ENCODE measurements at places on chromosomes 3 and 15.
A peak's percentile ranks its signal among the peaks of the same experiment; 100 is the strongest.

- DNase-seq, result peak; percentile 24
- H3K4me3 ChIP-seq, result peak overlapping the region; percentile 92
- peaks cover 3% of the 10 kb centered on the region for H3K36me3 ChIP-seq
- H3K4me1 ChIP-seq, result peaks cover 12% of the 10 kb centered on the region
- H3K27me3 ChIP-seq, result peaks cover 75% of the 10 kb centered on the region
- no peak overlapping the region for H3K27ac ChIP-seq
Measured at GRCh38 chr3:184260724-184261269, 556 bp downstream of the CAMK2N2 start.

GRCh38 chr3:126867190-126867862 lies 115.6 kb upstream of the PLXNA1 start:
- H3K4me3 ChIP-seq, result no peak overlapping the region
- peaks cover 8% of the 10 kb centered on the region for H3K36me3 ChIP-seq
- peaks cover 2% of the 10 kb centered on the region for H3K27me3 ChIP-seq
- DNase-seq, result no peak
- 0 out of 2 replicates have a peak, but pooled peaks cover 3% of the 10 kb centered on the region for H3K4me1 ChIP-seq

DNA sequence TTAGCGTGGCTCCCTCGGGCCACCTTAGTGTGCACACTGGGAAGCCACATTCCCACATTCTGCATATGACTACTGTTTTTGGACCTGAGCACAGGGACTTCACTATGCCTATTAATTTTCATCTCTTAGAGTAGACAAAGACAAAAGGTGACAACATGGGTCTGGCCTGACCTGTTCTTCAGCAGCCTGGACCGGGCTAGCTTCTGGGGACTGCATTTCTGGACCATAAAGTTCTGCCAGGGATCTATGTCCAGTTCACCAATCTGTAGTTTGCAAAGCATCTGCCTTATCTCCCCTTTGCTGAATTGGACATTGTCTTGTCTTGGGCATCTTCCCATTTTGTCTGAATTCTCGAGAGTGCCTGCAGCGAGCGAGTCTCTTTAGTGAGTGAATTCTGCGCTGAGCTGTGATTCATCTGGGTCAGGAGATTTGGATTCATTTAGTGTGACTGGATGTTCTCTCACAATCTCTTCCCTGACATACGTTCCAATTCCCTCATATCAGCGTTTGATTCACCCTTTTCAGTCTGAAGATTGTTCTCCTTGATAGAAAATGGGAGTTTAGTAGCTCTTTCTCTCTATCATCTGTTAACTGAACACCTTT lies 112.2 kb upstream of the PLXNA1 start:
- peaks cover 1% of the 10 kb centered on the region for H3K36me3 ChIP-seq
- no peak overlapping the region for H3K4me3 ChIP-seq
- H3K27ac ChIP-seq, result no peak overlapping the region

- no peaks in the 10 kb centered on the region for H3K27me3 ChIP-seq
- DNase-seq, result no peak
- H3K36me3 ChIP-seq, result no peaks in the 10 kb centered on the region
- no peak overlapping the region for H3K4me3 ChIP-seq
- H3K4me1 ChIP-seq, result peaks cover 14% of the 10 kb centered on the region
Measured at GRCh38 chr15:62603742-62604141, 438.7 kb upstream of the C2CD4B start.

DNA sequence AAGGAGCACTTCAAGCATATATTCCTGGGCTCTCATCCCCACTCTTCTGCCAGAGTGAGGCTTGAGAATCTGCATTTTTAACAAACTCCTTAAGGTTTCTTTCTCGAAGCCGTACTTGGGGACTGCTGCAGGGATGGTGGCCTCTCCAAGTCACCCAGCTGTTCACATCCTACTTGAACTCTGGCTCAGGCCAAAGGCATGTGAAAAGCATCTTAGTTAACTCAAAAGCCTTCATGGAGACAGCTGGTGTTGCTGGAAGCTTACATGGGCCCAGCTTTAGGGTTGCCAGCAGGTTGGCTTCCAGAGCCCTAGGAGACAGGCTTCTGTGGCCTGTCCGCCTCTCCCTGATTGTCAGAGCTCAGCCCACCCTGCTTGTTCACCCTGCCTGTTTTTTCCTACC lies 139.2 kb downstream of the THSD4 start:
- no peak for DNase-seq
- no peaks in the 10 kb centered on the region for H3K36me3 ChIP-seq
- H3K27ac ChIP-seq, result no peak overlapping the region
- H3K27me3 ChIP-seq, result no peaks in the 10 kb centered on the region
- no peaks in the 10 kb centered on the region for H3K4me1 ChIP-seq
- no peak overlapping the region for H3K4me3 ChIP-seq

GRCh38 chr3:185401319-185401955 lies 38.5 kb downstream of the MAP3K13 start:
- no peaks in the 10 kb centered on the region for H3K36me3 ChIP-seq
- H3K4me1 ChIP-seq, result no peaks in the 10 kb centered on the region
- H3K27me3 ChIP-seq, result no peaks in the 10 kb centered on the region
- H3K4me3 ChIP-seq, result no peak overlapping the region

- peak; percentile 91 for DNase-seq
- H3K4me3 ChIP-seq, result peak overlapping the region; percentile 40
- peak overlapping the region; percentile 99 for H3K27ac ChIP-seq
- H3K4me1 ChIP-seq, result peaks cover 90% of the 10 kb centered on the region
- H3K27me3 ChIP-seq, result no peaks in the 10 kb centered on the region
Measured at GRCh38 chr15:68795298-68795848, 25.3 kb downstream of the ANP32A start.

DNA sequence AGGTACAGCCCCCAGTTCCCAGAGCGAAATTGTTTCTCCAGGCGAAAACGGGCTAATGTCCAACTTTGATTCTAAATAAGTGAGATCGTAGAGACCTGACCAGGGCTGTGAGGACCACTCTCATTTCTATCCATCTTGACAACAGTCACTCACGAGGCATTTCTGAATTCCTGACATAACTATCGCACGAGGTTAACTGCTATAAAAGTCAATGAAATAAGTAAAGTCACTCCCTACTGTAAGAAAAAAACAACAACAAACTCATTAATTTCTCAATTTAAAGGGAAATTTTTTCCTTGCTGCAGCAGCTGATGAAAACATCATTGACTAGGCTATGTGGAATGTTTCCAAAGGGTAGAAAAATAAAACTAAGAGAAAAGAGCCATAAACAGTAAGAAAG lies 69.1 kb downstream of the GREM1 start:
- no peak overlapping the region for H3K4me3 ChIP-seq
- DNase-seq, result no peak
- H3K4me1 ChIP-seq, result peaks cover 18% of the 10 kb centered on the region
- no peaks in the 10 kb centered on the region for H3K27me3 ChIP-seq
- no peak overlapping the region for H3K27ac ChIP-seq
- 0 out of 2 replicates have a peak, but pooled peaks cover 3% of the 10 kb centered on the region for H3K36me3 ChIP-seq

GRCh38 chr3:29936054-29936453 lies 655.2 kb downstream of the RBMS3 start:
- H3K4me3 ChIP-seq, result no peak overlapping the region
- DNase-seq, result no peak
- H3K27me3 ChIP-seq, result no peaks in the 10 kb centered on the region
- peaks cover 24% of the 10 kb centered on the region for H3K4me1 ChIP-seq
- no peaks in the 10 kb centered on the region for H3K36me3 ChIP-seq

GRCh38 chr3:75260-75659 lies 121.3 kb upstream of the CHL1 start:
- no peak for DNase-seq
- H3K27me3 ChIP-seq, result peaks cover under 1% of the 10 kb centered on the region
- no peaks in the 10 kb centered on the region for H3K4me1 ChIP-seq
- H3K27ac ChIP-seq, result no peak overlapping the region

- no peak overlapping the region for H3K27ac ChIP-seq
- H3K36me3 ChIP-seq, result no peaks in the 10 kb centered on the region
- no peaks in the 10 kb centered on the region for H3K4me1 ChIP-seq
Measured at GRCh38 chr3:123467046-123467445, 18.2 kb upstream of the ADCY5 start.

- peaks cover 13% of the 10 kb centered on the region for H3K27me3 ChIP-seq
- peaks cover 2% of the 10 kb centered on the region for H3K36me3 ChIP-seq
- H3K27ac ChIP-seq, result no peak overlapping the region
- H3K4me1 ChIP-seq, result peaks cover 19% of the 10 kb centered on the region
- no peak overlapping the region for H3K4me3 ChIP-seq
Measured at GRCh38 chr15:68488290-68488689, 56.3 kb upstream of the ITGA11 start.

GRCh38 chr3:183629546-183630301 lies 5.7 kb upstream of the KLHL24 start:
- H3K4me1 ChIP-seq, result no peaks in the 10 kb centered on the region
- H3K27me3 ChIP-seq, result peaks cover 4% of the 10 kb centered on the region
- DNase-seq, result no peak

DNA sequence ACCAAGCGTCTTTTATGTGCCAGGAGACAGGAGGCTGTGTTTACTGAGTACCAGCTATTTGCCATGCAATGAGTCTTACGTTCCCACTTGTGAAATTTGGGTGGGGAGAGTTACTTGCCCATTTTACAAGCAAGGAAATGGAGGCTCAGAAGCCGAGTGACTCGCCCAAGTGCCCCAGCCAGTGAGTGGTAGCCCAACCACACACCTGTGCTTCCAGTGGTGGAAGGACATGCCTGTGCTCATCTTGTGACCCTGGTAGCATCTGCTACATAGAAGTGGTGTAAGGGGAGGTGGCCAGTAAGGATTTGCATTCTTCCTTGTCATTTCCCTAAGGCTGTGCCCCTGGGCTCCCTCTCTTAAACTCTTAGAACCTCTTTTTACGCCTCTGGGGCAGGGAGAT lies 49.3 kb downstream of the FBLN2 start:
- no peak overlapping the region for H3K27ac ChIP-seq
- 0 out of 2 replicates have a peak, but pooled peaks cover 3% of the 10 kb centered on the region for H3K27me3 ChIP-seq
- DNase-seq, result no peak
- no peaks in the 10 kb centered on the region for H3K36me3 ChIP-seq
- peaks cover 29% of the 10 kb centered on the region for H3K4me1 ChIP-seq

DNA sequence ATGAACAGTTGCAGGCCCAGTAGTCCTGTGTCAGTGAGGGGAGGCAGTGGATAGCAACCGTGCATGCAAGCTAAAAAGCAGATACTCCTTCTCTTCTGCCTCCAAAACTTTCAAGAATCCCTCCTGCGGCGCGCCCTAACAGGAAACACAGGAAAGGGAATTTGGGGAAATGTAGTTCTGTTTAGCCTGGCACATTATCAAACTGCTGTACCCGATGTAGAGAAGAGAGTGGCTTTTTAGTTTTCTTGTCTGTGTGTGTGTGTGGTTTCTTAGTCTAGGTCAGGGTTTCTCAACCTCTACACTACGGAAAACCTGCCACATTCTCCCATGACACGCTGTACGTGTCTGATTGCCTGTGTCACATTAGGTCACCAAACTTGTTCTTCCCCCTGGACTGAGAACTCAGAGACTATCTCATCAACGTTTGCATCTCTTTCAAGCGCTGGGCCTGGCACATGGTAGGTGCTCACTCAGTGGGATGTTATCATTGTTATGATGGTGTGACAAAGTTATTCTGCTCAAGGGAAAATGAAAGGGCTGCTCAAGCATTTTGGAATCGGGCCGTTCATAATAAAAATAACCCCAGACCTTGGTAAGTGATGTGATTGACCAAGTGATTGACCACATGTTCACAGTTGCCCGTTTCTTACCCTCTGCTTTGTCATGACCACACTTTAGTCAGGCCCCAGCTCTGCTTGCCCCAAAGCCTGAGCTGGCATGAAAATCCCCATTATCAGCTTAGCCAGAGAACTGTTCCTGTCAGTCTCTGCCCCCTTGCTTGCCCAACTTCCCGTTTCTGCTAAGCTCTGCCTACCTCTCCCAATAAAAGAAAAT lies 33.2 kb downstream of the TM4SF4 start:
- no peak overlapping the region for H3K4me3 ChIP-seq
- DNase-seq, result no peak
- no peaks in the 10 kb centered on the region for H3K36me3 ChIP-seq
- no peaks in the 10 kb centered on the region for H3K27me3 ChIP-seq
- H3K27ac ChIP-seq, result no peak overlapping the region

DNA sequence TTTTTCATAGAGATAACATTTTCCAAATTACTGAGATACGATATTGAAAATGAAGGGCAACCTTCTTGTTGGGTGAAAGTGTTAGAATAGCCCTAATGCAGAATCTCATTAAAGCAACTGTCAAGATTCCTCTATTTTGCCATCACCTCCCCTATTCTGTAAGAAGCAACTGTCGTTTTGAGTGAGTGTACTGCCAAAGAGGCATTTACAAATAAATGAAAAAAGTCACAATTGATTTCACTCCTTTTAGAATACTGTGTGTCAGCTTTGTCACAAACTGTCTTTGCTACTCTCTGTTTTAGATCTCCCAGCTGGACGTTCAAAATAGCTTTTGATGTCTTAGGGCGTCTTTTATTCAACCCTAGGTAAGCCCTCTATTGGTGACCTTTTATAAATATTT lies 322.8 kb upstream of the NAALADL2 start:
- H3K4me3 ChIP-seq, result no peak overlapping the region
- no peak overlapping the region for H3K27ac ChIP-seq
- H3K4me1 ChIP-seq, result peaks cover 75% of the 10 kb centered on the region
- no peaks in the 10 kb centered on the region for H3K36me3 ChIP-seq

DNA sequence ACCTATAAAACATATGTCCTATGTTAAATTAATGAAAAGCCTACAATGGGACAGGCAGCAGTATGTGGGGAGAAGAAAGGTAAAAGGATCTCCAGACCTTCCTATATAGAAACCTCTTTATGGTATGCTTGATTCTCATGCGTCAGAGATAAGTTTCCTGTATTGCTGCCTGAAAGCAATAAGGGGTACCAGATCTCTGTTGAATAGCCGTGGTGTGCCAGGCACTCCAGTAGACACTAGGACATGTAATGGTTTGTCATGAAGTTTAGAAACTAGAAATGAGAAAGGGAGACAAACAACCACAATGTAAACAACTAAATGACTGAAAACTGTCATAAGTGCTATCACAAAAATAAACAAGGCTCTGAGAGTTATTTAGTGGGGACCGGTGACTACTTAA lies 168.1 kb downstream of the EFHB start:
- DNase-seq, result no peak
- no peaks in the 10 kb centered on the region for H3K36me3 ChIP-seq
- no peaks in the 10 kb centered on the region for H3K27me3 ChIP-seq
- H3K4me1 ChIP-seq, result peaks cover 18% of the 10 kb centered on the region
- H3K4me3 ChIP-seq, result no peak overlapping the region

GRCh38 chr3:190288836-190289235 lies 33.4 kb downstream of the CLDN1 start:
- H3K36me3 ChIP-seq, result peaks cover 17% of the 10 kb centered on the region
- H3K4me1 ChIP-seq, result no peaks in the 10 kb centered on the region
- no peak overlapping the region for H3K4me3 ChIP-seq
- no peak overlapping the region for H3K27ac ChIP-seq

- H3K36me3 ChIP-seq, result no peaks in the 10 kb centered on the region
- no peak overlapping the region for H3K4me3 ChIP-seq
- H3K27me3 ChIP-seq, result peaks cover 47% of the 10 kb centered on the region
Measured at GRCh38 chr3:141410408-141410807, 42.1 kb downstream of the ZBTB38 start.

DNA sequence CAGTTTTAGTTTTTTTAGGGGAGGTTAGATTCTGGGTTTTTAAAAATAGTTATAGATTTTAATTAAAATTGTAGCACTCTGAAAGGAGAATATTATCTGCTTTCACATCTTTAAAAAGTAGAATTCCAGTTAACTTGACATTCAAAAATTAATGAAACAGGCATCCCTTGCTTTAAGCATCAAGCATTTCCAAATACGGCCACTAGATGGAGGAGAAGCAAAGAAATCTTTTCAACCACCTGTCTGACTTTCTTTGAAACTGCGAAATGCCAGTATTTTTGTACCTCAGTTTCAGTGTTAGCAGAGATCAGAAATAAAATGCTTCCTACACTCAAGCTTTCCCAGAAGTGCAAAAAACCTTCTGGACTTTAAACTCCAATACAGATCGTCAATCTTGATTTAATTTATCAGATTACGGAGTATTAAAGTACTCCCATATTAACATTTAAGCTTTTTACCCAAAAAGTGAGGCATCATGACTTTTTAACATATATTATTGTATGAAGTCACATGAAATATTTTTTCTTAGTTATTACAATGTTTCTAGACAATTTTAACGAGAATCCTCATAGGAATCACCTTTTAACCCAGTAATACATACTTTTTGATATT lies 153.3 kb downstream of the P3H2 start:
- no peak overlapping the region for H3K4me3 ChIP-seq
- peaks cover 32% of the 10 kb centered on the region for H3K36me3 ChIP-seq
- H3K27ac ChIP-seq, result no peak overlapping the region

All from WTC11 (cell line).